ENCODE measurements at places on chromosomes 3 and 15.

GRCh38 chr3:87076946-87077345 is 86.0 kb upstream of the VGLL3 start:
- DNase-seq = no peak

DNA sequence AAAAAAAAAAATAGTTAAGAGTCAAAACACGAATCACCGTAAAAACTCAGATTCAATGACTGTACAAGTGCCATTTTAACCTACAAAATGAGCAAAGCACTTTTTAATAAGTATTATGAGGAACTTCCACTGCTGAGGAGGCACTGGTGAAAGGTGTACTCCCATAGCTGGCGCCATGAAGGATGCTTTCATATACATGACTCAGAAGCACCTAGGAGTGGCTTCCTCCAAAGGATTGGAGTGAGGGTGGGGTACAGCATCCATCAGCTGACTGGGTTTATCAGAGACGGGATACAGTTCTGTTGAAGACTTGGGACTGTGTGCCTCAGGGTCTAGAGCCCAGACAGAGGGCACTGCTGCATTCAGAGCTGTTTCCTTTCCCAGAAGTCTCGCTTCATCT is 60.9 kb upstream of the MEX3B start:
- DNase-seq = no peak

DNA sequence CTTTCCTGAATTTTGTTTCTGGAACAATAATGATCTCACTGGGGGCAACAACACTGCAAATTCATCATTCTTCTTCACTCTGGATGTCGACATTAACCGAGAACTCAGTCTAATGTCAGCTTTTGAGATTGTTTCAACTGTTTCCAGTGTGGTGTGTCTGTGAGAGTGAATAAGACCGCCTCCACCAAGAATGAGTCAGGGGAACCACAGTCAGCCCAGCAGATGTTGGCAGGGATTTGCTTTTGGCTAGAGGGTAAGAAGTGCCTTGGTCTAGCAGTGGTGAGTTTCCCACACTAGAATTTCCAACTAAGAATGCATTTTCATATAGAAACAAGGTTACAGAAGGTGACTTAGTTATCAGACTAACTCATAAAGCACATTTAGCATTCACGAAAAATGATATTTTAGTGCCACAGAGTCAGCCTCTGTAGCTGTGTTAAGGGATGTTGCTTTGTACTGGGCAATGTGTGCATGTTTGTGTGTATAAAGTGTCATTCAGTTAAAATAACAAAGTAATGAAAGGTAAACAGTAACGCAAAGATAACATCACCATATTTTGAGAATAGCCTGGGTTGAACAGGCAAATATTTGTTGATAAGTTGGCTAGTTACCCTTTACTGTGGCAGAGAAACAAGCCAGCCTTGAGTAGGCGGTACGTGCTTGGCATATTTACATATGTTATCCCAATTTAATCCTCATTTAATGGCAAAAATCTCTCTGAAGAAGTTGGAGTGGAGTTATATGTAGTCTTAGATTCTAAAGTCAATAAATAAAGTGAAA is 33.8 kb downstream of the DRD3 start:
- no peak for DNase-seq

GRCh38 chr3:66463054-66463631 is 37.7 kb downstream of the LRIG1 start:
- no peak for DNase-seq

DNA sequence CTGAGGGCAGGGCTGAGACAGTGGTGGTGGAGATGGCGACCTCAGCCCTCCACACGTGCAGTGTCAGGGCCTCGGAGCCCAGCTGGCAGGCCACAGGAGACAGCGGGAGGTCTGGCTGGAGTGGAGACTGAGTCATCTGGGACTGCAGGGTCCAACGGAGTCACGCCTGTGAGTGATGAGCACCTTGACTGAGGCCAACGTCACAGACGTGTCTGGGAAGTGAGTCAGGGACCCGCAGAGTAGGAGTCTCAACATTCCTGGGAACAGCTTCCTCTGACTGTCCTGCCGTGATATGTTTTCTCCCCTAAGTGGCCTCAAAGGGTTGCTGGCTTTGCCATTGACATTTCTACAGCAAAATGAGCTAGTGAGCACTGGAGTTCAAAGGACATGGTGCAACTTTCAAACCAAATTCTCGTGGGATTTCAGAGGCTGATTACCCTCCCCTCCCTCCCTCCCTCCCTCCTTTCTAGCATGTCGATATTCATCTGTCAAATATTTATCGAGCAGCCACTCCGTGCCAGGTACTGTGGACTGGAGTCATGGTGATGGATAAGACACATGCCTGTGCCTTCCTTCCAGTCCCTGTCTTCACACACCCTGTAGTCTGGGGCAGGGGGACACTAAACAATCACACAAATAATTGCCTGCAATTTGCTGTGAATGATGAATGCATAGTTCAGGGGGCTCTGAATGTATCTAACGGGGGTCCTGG is 53.3 kb upstream of the AMOTL2 start:
- DNase-seq = no peak

- no peak for DNase-seq
Observed at GRCh38 chr3:18830087-18830486, 318.2 kb upstream of the KCNH8 start.

DNA sequence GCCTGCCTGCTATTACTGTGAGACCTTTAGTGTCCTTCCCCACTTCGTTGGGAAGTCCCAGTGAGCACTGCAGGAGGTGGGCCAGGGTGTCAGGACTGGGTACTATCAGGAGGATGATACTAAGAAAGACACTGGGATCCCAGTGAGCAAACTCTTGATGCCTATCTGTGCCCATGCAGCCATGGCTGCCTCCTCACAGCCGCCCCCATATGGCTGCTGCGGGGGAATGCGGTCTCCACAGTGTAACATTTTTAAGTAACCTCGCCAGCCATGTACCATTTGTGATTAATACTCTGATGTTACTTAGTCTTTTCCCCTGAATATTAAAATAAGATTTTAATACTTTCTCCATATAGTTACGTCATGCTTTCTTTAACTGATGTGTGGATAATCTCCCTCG is 312.2 kb downstream of the RYR3 start:
- DNase-seq = no peak

DNA sequence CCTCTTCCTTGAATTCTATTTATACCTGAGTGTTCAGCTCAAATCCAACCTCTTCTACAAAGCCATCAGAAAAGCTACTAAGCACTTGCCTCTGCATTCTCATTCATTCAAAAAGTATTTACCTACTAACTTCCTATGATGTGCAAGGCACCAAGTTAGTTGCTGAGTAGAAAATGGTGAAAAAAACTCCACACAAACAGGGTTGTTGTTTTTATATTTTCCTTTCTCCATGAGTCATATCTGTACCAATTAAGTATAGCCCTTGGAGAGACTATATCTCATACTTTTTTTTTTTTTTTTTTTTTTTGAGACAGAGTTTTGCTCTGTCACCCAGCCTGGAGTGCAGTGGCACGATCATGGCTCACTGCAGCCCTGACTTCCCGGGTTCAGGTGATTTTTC is 67.7 kb downstream of the IGF2BP2 start:
- DNase-seq = no peak

Measured in NCI-H510A (cell line).